CD4-positive, alpha-beta T cell treated with Interleukin-15 for 1 hour (primary cell): ENCODE measurements at places on chromosomes 1 and 21.

- DNase-seq = no peak
Measured at GRCh38 chr1:198391393-198392020, 149.0 kb downstream of the ATP6V1G3 start.

DNA sequence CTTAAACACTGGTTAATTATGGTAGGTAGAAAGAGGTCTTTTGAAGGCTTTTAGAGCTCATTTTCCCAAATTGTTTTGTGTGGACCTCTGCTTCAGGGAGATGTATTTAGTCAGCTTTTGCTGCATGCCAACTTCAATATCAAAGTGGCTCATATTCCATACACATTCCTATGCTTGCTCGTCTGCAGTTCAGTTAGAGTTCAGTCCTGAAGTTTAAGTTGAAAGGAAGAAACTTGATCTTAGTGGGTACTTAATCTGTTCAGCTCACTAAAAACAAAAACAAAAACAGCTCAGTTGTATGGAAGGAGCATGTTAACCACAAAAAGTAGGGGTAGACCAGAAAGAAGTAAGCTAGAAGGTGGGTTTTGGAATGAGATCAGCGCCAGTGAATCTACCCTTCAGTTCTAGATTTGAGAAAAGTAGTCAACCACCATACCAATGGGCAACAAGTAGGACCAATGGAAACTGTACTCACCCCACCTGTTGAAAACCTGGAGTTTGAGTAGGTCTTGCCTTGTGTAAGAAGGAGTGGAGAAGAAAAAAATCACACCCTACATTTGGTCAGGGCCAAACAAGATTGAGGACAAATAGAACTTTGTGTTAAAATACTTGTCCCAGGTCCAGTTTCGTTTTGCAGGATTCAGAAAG is 58.0 kb downstream of the LEPR start:
- DNase-seq = no peak

DNA sequence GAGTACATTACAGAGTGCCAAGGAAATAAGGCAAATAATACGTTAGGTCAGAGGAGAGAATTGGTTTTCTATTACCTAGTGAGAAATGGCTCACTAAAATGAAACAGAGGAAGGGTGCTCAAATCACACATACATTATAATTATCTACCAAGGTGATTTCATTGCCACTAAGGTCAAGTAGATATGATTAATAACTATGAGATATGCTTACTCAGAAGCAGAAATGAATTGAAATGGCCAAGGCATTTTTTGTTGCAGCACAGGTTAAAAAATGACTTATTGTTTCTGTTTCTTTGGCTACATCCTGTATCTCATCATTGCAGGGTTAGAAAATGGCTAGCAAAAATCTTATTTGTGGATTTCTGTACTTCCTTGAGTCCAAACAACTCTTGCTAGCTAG is 154.5 kb upstream of the GORAB start:
- no peak for DNase-seq

- no peak for DNase-seq
Measured at GRCh38 chr1:199789141-199789540, 238.4 kb upstream of the NR5A2 start.

DNA sequence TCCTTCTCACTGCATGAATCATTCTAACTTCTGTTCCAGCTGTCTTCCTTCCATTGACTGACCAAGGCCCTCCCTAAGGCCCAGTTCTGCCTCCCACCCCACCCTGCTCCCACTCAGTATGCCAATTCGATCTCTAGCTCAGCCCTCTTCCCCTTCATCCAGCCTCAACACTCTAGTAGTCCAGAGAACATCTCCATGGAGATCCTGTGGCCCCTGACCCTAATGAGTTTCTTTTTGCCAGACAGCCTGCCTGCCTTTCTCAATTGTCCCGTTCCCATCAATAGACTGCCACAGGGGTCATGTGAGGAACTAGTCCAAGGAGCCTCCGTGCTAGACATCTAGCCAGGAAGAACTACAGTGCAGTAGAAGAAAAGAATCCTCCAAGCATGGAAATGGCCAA is 26.4 kb downstream of the RRAGC start:
- no peak for DNase-seq

DNA sequence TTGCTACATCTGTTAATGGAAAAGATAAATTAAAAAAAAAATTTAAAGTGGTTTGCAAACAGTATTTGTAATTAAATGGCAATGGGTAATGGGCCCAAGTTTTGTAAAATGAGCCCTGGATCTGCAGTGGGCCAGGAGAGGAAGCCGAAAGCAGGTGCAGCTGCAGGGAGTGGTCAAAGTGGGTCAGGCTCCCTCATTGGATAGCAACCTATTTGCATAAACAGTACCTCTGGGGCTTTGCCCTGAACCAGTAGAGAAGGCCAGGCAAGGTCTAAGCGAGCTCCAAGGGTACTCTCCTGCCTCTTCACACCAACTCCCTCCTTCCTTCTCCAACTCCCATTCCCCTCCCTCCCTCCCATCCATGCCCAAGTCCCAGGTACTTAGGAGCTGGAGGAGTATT is 138.9 kb downstream of the HMGB4 start:
- DNase-seq = no peak

- no peak for DNase-seq
Measured at GRCh38 chr1:84253891-84254290, 47.6 kb upstream of the SAMD13 start.

DNA sequence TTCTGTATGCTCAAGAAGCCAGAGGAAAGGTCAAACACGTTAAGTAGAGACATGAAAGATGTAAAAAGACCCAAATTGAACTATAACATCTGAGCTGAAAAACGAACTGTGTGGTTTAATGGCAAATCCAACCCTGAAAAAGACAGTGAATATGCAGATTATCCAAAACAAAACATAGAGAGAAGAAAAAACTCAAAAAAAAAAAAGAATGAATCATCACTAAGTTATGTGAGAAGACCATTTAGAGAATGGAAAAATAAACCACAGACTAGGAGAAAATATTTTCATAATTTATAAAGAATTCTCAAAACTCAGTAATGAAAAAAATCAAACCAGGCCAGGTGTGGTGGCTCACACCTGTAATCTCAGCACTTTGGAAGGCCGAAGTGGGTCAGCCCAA is 253.3 kb downstream of the PLPP3 start:
- no peak for DNase-seq

DNA sequence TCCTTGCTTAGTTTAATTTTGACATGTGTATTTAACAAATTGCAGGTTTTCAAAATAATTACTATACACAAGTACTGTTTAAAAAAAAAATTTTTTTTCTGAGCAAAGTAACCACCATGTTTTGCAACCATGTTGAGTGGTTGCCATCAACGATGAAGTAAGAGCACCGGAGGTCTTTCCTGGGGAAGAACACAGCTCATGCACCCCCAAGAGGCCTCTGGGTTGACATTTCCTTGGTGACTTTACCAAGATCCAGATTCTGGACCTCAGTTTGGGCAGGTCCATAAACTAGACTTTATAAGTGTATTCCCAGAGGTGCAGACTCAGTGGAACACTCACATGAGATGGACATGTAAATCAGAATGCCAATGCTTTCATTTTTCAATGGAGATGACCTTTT is 36.8 kb upstream of the RALGPS2 start:
- no peak for DNase-seq

- DNase-seq = no peak
Measured at GRCh38 chr1:187961895-187962294, 1133.1 kb downstream of the PLA2G4A start.

- DNase-seq = no peak
Measured at GRCh38 chr1:231613419-231614349, 12.9 kb upstream of the DISC1 start.

GRCh38 chr1:89465201-89465600 is 59.4 kb upstream of the LRRC8B start:
- DNase-seq = no peak

GRCh38 chr1:52158218-52158617 is 16.3 kb downstream of the ZFYVE9 start:
- no peak for DNase-seq

GRCh38 chr21:26835714-26836265 is 9.4 kb downstream of the ADAMTS1 start:
- no peak for DNase-seq

DNA sequence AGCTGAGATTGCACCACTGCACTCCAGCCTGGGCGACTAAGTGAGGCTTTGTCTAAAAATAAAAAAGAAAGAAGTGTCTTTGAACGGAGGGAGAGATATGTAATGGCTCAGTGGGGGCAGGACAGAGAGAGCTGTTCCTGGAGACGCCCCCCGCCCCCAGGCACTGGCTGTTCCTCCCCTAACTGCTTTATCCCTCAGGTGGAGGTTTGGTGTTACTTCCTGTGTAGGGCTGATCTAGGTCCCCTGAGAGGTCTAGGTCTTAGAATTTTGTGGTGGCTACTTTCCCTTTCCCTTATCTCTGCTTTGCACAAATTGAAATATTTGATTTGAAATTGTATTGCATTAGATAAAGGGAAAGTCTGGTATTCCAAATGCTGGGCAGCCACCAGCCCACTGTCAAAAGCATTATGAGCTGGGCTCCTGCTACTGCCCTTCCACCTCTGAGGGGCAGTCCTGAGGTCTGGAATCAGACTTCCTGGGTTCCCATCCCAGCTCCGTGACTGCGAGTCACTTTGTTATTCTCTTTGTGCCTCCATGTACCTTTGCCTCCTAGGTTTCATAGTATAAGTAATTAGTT is 134.8 kb upstream of the KIF26B start:
- no peak for DNase-seq
